T-helper 17 cell (primary cell): ENCODE measurements at places on chromosomes 5 and 9.

DNA sequence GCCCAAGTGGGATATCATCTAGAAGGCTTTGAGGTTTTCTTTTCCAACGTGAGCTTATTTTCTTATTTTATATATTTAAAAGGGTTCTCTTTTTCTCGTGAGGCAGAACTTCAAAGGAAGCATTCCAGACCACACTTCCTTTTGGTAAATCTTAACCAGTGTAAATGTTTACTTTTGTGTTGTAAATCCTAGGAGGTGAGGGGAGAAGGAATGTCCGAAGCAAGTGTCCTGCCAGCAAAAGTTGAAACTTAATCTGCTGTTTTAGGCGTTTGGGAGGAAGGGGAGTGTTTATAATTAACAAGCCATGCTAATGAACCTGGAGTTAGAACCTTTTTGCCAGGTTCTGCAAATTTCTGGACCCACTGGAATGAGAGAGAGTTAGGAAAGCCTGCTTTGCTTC is 37.9 kb downstream of the WWC1 start:
- DNase-seq = no peak

- DNase-seq = no peak
Observed at GRCh38 chr9:91042541-91042940, 240.9 kb downstream of the SYK start.

DNA sequence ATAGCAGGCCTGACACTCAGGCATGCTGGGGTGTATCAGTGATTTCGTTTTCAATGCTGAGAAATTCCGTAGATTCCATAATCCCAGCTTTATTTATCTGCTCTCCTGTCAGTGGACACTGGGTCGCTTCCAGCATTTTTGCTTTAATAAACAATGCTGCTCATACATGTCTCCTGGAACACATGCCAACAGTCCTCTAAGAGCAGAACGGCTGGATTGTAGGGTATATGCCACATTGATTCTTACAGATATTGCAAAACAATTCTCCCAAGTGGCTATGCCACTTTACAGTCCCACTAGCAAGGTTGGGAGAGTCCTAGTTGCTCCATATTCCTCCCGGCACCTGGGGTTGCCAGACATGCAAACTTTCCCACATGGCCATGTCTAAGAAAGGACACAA is 81.9 kb downstream of the RAPGEF1 start:
- DNase-seq = no peak

- DNase-seq = no peak
Observed at GRCh38 chr9:113309204-113309813, 6.1 kb upstream of the RNF183 start.

DNA sequence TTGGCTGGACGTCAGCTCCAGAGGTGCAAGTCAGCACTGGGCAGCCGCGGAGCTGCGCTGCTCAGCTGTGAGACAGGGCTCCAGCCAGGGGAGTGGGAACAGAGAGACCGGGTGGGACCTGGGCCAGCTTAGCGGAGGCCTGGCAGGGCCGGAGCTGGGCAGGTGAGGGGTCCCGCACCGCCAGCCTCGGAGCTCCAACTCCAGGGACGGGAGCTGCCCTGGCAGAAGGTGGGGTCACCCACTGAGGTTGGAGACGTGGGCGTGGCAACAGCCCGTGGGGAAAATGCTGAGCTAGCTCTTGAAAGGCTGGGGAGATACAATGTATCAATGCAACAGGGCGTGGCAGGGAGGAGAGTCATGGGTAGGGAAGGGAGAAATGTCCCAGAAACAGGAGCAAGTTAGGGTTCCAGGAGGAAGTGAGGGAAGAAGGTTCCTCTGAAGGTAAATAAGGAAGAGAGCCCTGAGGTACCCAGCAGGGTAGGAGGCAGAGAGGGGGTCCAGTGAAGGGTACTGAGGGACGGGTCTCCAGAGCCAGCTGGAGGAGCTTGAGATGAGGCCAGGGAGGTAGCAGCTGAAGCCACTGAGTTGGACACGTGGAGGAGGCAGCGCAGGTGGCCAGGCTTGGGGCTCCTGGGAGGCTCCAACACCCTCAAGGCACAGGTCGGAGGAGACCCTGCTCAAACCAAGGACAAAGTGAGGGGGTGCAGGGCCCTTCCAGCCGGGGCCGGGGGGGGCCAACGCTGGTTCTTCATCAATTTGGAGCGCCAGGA is 736 bp upstream of the NKD2 start:
- no peak for DNase-seq

DNA sequence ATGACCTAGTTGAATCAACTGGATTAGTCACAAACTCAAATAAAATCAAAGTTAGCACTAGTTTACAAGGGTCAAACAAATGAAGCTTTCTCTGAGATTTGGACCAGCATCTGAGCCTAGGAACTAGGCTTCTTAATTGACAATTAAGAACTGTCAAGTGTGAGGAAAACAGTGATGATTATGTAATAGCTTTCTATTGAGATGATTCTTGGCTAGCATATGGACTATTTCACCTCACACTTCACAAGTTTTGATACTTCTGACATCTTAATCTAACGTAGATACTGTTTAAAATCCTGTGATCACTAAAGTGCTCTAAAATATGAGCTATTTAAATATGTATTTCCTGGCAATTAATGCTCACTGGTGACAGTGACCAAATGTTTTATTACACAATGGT is 542.9 kb downstream of the EFNA5 start:
- DNase-seq = no peak

DNA sequence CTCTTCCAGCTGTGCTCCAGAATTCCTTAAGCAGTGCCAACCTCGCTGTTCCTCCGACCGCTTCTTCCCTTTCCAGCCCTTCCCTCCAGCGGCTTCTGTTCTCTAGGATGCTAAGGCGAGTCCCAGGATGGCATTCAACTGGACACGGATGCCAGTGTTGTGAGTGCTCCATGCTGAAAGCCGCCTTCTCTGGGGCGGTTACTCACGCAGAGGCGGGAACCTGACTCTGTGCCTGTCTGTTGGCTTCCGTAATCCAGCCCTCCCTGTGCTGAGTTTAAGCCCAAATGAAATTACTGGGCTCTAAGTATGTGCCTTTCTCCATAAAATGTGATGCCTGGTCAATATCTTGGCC is 20.2 kb downstream of the COL5A1 start:
- no peak for DNase-seq

- DNase-seq = no peak
Observed at GRCh38 chr5:96033116-96033515, 71.5 kb upstream of the ELL2 start.

DNA sequence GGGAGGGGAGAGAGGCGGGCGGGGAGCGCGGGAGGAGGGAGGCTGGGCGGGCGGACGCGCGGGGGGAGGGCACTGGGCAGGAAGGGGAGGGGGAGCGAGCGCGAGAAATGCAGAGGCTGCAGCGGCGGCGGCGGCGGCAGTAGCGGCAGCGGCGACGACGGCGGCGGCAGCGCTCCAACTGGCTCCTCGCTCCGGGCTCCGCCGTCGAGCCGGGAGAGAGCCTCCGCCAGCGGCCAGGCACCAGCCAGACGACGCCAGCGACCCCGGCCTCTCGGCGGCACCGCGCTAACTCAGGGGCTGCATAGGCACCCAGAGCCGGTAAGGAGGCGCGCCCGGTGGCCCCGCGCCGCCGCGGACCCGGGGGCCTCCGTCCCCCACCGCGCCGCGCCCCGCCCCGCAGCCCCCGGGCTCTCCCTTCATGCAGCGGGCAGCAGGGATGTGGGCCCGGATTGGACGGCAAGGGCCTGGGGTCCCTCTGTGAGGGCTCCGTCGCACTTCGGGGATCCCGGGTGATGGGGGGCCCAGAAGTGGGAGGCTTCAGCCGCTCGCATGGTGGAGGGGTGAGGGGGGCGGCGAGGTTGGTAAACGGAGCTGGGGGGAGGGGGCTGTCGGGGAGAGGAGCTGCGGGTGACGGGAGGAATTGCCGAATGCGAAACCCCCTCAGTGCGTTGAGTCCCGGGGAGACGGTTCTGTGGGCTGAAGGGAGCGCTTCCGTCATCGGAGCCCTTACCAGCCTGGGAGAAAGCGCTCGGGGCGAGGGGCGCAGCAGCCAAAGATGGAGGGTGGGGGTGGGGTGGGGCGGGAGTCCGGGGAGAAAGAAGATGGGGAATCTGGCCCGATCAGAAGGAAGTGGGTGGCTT is at the start of gene BASP1:
Gene BASP1, plus strand, starts transcription at position 139 of the 860 bp plus-strand sequence. CDS start 57,586 bp downstream, outside the sequence.
- peak; percentile 21 for DNase-seq

GRCh38 chr5:33291216-33292000 is 149.4 kb upstream of the TARS1 start:
- no peak for DNase-seq

DNA sequence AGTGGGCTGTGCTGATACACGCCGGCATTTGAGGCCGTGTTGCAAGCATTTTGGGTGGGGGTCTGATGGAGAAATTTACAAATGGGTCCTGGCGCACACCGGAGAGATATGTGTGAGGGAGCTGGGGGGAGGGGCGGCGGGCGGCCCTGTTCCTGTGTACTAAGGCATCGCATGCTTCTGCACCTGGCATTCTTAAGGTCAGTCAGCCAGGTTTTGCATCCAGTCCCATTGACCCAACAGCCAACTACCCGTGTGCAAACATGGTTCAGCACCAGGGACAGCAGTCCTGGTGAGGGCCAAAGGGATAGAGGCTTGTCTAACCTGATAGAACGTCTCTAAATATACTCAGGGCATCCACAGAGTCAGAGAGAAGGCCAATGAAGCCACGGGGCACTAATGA is 839 bp downstream of the GABRG2 start:
- no peak for DNase-seq

- DNase-seq = no peak
Observed at GRCh38 chr9:8429768-8430167, 630.2 kb upstream of the DMAC1 start.

DNA sequence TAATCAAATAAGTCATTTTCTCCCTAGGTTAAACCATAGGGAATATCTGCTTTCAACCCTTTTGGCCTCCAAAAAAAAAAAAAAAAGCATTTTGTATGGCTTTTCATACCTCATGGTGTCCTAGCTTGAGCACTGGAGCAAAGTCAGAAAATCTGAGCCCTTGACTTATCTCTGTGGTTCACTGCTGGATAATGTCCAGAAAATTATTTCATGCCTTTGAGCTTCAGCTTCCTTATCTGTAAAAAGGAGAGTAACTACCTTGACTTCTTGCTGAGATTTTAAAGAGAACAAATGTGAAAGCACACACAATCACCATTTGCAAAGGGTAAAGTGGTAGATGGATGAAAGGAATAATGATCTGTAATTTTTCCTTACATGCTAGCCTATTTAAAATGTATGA is 165.9 kb downstream of the ALDH1A1 start:
- DNase-seq = no peak

- DNase-seq = no peak
Observed at GRCh38 chr9:78601957-78602565, 305.1 kb downstream of the PSAT1 start.

- no peak for DNase-seq
Observed at GRCh38 chr5:170826117-170826516, 35.7 kb upstream of the RANBP17 start.

DNA sequence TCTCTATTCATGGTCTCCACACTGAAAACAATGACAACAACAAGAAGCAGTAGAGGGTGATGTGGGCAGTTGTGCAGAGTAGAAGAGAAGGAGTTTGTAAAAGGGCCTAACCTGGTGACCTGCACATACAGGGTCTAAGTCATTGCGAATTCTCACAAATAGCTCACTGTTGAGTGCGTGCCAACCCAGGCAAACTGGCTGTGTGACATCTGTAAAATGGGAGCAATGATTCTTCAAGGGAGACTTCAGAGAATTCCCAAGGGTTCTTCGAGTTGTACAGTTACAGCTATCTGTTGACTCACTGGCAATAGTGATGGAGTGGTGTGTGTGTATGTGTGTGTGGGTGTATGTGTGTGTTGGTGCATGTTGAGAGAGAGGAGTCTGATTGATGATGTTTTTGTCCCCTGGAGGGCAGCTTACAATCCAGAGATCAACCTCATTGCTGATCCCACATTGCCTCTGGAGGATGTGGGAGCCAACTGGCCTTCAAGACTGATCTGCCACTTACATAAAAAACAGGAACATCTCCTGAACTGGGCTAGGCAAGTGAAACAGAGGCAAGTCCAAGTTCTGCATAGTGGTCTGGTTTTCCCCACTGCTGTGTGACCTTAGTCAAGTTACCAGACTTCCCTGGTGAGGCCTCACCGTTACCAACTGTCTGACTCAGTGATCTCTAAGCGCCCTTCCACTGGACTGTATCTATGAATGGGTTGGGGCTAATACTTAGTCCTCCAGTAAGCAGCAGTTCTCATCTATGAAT is 3.2 kb downstream of the FAT2 start:
- no peak for DNase-seq

- no peak for DNase-seq
Observed at GRCh38 chr5:57171816-57172465, 1.9 kb upstream of the GPBP1 start.

DNA sequence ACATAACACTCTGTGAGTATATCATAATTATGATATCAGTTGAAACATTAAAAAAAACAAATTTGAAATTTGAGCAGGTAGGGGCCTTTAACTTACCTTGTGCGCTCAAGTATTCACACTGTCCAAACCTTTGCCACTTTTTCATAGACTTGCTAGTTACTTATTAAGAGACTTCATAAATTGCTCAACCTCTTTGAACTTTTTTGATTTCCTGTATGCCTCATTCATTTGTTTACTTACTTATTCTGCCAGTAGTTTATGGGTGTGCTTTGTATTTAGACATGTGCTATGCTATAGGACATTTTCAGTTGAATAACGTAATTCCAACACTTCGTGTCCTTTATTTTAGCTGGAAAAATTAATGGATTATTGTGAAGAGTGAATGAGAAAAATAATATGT is 204.8 kb downstream of the HCN1 start:
- no peak for DNase-seq

DNA sequence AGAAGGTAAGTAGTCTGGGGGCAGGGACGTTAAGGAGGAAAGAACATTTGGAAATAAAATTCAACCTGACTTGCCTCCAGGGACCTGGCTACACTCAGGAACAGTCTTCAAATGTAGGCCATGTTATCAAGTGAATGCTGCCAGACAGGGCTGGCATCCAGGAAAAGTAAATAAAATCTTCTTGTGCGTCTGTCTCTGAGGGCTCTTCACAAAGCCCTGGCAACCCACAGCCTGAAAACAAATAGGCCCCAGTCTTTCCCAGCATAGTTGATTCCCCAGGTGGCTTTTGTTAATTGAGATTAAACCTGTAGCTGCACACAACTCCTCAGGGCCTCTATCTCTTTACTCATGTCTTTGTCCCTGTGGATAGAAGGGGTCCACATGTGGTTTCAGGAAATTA is 55.4 kb downstream of the STK32A start:
- no peak for DNase-seq

DNA sequence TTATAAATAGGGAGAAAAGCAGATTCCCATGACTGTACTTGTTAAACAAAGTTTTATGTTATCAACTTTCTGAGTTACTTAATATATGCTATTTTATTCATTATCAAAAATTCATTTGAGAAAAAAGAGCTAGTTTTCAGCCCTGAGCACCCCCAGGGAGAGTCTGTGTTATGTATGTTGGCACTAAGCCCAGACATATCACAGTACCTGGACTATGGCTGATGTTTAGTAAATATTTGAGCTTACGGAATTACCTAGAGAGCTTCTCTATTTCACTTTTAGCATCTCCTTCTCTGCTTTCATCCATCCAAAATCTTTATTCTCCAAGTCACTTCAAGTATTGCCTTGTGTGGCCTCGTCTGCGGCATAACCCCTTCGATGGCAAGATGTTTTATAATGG is 225.9 kb upstream of the PCSK5 start:
- no peak for DNase-seq

GRCh38 chr5:115246361-115246991 is 16.2 kb downstream of the PGGT1B start:
- no peak for DNase-seq

- peak; percentile 58 for DNase-seq
Observed at GRCh38 chr9:77177894-77178794, 810 bp downstream of the VPS13A start.
